ENCODE measurements at places on chromosomes 13 and 19.

- no peak for DNase-seq
These were observed 377.0 kb downstream of the ITGBL1 start for GRCh38 chr13:101829484-101829883.

- DNase-seq: no peak
These were observed 272.6 kb upstream of the SOX21 start for GRCh38 chr13:94984958-94985357.

GRCh38 chr13:30708541-30708940, 26.8 kb upstream of the ALOX5AP start:
- no peak for DNase-seq

DNA sequence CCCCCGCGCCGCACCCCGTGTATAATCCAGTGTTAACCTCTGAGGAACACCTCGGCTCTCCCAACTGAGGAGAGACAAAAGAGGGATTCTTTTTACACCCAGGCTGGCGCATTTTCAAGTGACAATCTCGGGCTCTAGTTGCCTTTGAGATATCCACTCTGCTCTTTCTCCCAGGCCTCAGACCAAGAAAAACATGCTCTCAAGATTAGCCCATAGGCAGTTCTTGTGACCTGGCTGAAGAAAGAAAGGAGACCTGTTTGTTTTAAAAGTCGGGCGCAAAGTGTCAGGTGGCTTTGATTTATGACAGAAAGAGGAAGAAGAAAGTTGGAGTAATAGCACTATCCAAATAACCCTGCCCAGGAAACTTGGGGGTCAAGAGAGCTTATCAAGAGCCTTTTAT, 27.3 kb downstream of the SHISA2 start:
- DNase-seq: no peak

DNA sequence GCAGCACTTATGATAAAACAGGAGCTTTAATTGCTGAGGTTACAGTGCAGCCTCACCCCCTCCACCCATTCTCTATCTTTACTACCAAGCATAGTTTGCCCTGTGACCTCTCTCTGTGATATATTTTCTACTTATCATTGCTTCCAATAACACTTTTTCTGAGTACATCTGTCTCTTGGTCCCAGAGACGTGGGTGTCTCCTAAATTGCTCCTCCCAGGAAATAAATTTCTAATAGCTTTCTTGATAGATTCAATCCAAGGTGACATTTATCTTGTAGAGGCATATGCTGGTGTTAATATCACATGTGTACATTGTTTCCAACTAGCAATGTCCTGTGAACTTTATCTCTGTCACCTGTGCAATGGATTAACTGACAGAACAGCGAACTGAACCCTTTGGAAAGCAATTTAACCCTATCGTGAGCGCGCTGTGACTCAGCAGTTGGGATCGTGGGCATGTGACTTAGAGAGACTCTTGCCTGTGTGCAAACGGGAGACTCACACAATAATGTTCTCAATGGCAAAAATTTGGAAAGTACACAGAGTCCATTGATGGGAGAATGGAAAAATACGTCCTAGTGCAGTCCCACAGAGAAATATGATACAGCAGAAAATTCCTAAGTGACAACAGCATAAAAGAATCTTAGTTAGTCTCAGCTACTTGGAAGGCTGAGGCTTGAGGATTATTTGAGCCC, 7.0 kb upstream of the MAP2K2 start:
- DNase-seq: no peak

- peak; percentile 58 for DNase-seq
These were observed 7.4 kb upstream of the FCGBP start for GRCh38 chr19:39941615-39942365.

GRCh38 chr19:36051236-36051635, 2.8 kb downstream of the THAP8 start:
- no peak for DNase-seq

DNA sequence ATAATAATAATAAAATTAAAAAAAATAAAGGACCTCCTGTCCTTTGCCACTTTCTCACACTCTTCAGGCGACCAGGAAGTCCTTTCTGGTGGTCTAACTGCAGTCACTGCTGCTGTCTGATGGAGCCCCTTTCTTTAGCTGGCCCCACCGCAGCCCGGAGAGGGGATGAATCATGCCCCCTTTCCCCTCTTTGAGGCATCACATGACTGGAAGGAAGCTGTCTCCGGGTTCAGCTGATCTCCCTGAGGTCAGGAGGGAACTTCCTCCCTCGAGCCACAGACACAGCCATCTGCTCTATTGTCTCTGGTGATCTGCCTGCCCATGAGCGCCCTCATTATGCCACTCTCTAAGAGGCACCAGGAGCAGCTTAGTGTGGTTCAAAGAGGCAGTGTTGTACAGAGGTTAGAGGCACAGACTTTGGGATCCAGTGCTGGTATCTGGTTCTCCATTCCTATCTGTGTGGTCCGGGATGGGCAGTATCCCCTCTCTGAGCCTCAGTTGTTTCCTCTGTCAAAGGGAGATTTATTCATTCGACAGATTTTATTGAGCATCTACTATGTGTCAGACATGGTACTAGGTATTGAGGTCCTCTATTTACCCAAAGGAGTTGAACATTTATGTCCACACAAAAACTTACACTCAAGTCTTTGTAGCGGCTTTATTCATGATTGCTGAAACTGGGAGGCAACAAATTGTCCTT, 30.0 kb downstream of the VAV1 start:
- peak; percentile 79 for DNase-seq

DNA sequence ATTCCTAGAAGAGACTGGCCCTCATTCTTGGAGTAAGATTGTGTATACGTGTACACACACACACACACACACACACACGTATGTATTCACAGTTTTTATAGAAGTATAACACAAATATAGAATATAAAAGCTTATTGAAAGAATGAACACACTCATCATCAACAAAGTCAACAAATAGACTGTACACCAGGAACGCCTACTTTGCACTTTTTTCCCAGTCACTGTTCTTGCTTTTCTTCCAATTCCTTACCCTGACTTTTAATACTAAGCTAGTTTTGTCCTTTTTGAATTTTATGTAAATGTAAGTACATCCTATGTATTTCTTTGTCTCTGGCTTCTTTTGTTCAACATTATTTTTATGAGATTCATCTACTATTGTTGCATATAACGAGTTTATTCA, 264.5 kb downstream of the MAB21L1 start:
- DNase-seq: no peak

DNA sequence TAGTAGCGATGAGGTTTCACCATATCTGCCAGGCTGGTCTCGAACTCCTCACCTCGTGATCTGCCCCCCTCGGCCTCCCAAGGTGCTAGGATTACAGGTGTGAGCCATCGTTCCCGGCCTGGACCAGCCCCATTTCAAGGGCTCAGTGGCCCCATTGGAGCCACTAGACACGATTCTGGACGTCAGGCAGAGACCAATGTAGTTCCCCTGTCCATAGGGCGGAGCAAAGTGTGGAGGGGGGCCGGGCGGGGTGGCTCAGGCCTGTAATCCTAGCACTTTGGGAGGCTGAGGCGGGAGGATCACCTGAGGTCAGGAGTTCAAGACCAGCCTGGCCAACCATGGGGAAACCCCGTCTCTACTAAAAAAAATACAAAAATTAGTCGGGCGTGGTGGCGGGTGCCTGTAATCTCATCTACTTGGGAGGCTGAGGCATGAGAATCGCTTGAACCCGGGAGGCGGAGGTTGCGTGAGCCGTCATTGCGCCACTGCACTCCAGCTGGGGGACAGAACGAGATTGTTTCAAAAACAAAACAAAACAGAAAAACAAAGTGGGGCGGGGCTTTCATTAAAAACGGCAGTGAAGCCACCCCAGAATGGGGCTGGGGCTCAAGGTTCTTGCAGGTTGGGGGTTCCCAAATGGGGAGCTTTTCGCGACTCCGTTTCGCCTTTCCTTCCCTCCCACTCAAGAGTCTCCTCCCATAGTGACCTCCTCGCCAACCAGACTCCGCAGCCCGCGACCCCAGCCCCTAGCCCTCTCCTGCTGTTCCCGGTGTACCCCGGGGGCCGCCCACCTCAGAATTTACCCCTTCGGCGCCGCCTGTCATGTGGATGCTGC, 758 bp upstream of the TECR start:
- DNase-seq: no peak

DNA sequence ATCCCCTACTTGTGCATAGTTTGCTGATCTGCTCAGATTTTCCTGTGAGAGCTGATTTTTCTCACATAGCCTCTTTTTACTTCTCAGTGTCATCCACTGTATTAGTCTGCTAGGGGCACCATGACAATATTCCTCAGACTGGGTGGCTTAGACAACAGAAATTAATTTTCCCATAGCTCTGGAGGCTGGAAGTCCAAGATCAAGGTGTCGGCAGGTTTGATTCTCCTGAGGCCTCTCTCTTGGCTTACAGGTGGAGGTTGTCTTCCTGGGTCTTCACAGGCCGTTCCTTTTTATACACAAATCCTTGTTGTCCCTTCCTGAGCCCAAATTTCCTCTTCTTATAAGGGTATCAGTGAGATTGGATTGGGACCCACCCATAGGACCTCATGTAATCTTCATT, 9.2 kb downstream of the LRCH1 start:
- no peak for DNase-seq

- DNase-seq: no peak
These were observed 10.7 kb upstream of the MCF2L start for GRCh38 chr13:112958127-112958989.

- no peak for DNase-seq
These were observed 27.7 kb upstream of the UBL3 start for GRCh38 chr13:29878101-29878500.

GRCh38 chr13:105365831-105366230, 1169.6 kb downstream of the EFNB2 start:
- no peak for DNase-seq

DNA sequence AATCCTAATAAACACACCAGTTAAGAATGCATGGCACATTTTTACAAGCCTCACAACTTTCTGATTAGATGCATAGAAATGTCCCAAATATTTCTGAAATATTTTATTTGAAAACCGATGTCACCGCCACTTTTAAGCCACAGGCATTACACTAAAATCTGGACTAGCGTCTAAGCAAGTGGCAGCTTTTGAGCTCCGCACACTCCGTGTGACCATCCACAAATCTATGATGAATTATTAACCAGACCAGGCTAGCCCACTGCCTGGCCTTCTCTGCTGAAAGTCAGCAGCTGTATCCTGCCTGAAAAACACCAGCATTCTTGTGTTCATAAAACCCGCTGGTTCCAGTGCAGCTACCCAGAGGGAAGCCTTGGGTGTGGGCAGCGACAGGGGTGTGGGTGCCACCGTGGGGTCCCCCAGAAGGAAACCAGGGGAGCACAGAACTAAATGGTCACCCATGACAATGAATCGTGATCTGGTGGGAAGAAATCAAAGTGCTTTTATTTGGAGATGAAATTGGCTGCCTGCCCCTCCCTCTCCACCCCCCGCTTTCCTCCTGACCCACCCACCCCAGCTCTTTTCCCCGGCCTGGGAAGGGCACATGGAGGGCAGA, 13.8 kb downstream of the RASA3 start:
- peak; percentile 1 for DNase-seq

DNA sequence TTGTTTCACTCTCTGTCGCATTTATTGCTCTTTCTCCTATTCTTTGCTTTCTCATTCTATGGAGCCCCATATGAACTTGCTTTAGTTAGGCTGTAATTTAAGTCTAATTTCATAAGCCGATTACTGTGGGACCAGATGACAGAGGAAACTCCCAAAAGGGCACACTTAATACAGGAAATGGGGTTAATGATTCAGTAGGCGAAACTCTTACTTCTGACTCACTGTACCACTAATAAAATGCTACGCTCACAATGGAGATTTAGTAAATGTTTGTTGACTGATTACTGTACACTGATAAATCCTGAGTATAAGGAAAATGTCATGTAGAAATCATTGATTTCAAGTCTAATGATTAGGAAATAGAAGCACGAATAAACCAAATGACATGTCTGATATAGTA, 276.4 kb downstream of the KLF5 start:
- DNase-seq: no peak

DNA sequence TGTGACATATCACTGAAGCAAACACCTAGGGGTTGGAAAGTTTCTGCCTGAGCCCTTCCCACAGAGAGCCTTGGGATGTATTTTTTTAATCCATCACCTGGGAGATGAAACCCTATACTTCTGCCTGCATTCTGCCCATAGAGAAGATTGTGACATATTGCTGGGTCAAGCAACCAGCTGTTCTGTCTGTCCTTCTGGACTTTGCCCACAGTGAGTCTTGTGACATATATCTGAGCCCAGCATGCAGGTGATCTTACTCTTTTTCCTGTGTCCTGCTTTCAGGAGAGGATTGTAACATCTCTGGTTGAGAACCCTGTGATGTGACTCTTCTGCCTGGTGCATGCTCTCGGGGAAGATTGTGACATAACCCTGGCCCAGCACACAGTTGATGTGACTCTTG, 24.9 kb upstream of the ZNF681 start:
- DNase-seq: no peak

DNA sequence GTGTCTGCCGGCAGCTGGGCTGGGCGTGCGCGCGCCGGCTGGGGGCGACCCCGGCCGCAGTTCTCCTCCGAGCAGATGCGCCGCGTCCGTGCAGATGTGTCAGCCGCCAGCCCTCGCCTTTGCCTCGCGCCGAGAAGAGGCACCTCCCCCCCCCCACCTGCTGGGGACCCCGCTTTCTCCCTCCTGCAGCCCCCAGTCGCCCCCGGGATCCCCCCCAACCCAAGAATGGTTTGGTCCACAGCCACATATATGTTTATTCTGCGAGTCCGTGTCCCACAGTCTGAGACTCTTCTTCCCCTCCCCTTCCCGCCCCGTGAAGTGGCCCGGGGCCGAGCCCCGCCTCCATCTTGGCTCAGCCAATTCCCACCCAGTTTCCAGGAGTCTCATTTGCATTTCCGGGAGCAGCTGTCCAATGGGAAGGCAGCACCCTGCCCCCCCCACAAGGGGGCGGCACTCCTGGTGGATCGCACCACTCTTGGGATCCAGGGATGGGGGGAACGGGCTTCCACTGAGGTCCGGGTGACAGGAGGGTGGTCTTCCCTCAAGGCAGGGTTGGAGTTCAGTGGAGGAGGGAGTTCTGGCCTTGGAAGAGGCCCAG, 8.6 kb downstream of the ISOC2 start:
- DNase-seq: peak; percentile 51

DNA sequence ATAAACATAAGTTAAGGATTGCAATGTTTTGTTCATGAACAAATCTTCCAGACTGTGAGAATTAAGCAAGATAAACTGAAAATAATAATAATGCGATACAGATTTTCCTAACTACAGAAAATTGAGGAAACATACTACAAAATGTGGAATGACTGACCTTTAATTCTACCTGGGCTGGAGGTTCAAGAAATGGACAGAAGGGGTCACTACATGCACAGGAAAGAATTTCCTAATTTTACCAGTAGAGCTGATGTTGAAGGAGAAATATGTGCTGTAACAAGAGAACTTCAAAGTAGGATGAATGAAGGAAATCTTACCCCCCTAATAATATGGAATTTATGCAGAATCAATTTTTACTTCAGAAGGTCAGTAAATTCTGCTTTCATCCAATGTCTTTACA, 62.3 kb downstream of the ZNF627 start:
- DNase-seq: no peak

- no peak for DNase-seq
These were observed 68.9 kb downstream of the ZNF557 start for GRCh38 chr19:7138402-7138801.

GRCh38 chr13:98847780-98848179, 95.3 kb upstream of the SLC15A1 start:
- no peak for DNase-seq

GRCh38 chr19:2081873-2082810, 14.0 kb downstream of the MOB3A start:
- DNase-seq: peak; percentile 64

GRCh38 chr13:109892101-109892500, 105.7 kb upstream of the IRS2 start:
- DNase-seq: no peak
